Common myeloid progenitor, CD34-positive (primary cell): ENCODE measurements at places on chromosomes 1 and 21.

- peak; percentile 46 for DNase-seq
These were observed 1.6 kb downstream of the ADAM15 start for GRCh38 chr1:155052439-155053395.

- DNase-seq: no peak
These were observed 23.0 kb upstream of the DNAJC11 start for GRCh38 chr1:6724517-6725141.

DNA sequence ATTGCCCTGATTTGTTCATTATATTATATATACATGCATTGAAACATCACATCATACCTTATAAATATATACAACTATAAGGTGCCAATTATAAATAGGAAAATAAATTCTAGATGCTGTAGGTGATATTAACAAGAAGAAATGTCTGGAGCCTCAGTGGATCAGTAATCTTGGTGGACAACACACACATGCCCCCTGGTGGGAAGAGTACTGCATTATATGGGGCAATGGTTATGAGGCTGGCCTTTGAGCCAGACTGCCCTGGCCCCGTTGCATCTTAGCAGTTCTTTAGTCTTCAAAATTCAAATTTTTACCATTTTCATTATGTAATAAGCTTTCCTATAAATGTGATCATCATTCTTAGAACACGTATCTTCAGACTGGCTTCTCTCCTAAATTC lies 335.0 kb upstream of the GREM2 start:
- DNase-seq: peak; percentile 8

- no peak for DNase-seq
These were observed 30.1 kb downstream of the TOMM20 start for GRCh38 chr1:235098547-235098946.
